T-helper 1 cell (primary cell): ENCODE measurements at places on chromosomes 2 and 18.

- no peak for DNase-seq
Measured at GRCh38 chr2:31541853-31542252, 38.9 kb downstream of the SRD5A2 start.

GRCh38 chr18:35071819-35072247 is 30.6 kb downstream of the MAPRE2 start:
- no peak for DNase-seq

DNA sequence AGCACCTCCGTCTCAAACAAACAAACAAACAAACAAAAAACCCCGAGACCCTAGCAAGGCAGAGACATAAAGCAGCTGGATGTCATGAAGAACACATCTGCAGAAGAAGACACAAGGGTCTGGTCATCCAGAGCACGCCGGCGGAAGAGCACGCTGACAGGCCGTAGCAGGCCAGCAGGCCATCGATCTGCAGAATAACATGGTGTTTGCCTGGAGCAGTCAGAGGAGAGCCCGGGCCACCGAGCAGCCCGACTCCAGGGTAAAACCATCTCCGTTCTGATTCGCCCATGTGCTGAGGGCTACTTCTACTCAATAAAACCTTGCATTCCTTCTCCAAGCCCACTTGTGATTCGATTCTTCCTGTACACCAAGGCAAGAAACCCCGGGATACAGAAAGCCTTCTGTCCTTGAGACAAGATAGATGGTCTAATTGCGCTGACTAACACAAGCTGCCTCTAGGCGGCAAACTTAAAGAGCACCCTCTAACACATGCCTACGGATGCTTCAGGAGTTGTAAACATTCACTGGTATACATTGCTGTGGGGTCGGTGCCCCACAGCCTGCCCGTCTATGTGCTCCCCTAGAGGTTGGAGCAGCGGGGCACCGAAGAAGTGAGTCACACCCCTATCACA is 549.8 kb upstream of the NRXN1 start:
- no peak for DNase-seq

DNA sequence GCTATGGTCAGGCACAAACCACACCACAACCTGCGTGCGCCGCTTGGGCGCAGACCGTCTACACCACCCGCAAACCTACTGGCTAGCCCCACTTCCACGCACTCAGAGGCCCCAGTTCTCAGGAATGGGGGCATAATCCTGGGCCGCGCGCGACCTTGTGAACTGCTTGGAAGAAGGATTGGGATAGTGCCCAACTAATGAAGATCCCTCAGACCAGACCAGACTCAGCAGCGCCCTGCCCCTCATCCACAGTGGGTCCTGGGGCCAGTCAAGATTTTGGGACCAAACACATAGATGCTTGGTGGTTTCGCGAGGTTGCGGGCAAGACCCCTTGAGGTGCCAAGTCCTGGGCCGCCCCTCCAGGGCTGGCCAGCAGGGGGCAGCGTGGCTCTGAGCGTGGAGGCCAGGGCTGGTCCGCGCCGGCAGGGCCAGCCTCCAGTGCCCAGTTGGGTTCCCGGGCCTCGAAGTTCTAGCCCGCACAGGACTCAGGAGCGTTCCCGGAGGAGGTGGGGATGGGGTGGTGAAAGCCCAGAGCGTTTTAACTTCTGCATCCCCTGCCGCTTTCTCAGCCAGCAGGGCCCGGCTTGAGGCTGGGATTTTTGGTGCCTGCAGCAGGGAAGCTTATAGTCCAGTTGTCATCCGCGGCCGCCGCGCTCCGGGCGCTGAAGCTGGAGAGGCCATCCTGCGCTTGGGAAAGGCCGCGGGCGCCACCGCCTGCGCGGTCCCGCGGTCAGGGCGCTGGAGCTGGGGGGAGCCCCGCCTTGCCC is 8.3 kb downstream of the OSR1 start:
- DNase-seq, result peak; percentile 45

DNA sequence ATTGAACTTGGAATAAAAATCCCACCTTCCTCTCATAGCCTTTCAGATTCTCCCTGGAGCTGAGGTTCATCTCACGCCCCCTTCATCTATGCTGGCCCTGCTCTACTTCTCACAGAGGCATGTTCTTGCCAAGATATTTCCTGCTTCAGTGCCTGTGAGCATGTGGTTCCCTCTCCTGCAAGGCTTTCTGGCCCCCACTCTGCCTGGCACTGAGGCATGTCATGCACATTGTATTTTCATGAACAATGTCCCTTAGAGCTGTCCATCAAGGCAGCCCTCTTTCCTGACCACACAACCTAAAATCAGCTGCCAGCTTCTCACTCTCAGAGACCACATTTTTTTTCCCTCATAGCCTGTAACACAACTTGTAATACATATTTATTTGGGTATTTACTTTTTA is 18.0 kb upstream of the HK2 start:
- no peak for DNase-seq

- DNase-seq, result no peak
Measured at GRCh38 chr2:171316755-171317337, 116.9 kb downstream of the METTL8 start.

DNA sequence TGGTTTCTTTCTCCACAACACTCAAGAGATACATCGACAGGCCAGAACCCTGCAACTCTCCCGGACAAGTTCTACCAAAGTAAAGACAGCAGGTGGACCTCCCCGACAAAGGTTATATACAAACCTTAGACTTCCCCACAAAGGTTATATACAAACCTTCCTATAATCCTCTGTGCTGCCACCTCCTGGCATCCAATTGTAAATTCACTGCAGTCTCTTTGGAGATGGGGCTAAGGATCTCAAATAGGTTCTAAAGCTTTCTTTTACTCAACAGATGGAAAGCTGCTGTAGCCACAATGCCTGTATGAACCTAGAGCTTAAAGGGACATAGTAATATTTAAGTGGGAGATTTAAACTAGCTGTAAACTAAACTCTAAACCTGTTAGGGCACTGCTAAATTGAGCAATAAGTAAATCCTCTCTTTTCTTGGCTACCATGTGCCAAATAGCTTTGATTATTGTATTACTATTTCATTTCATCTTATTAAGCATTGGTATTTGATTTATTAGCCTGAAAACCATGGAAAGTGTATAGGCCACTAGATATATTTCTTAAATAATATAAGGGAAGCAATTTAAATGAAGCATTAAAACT is 9.8 kb upstream of the MREG start:
- peak; percentile 49 for DNase-seq

DNA sequence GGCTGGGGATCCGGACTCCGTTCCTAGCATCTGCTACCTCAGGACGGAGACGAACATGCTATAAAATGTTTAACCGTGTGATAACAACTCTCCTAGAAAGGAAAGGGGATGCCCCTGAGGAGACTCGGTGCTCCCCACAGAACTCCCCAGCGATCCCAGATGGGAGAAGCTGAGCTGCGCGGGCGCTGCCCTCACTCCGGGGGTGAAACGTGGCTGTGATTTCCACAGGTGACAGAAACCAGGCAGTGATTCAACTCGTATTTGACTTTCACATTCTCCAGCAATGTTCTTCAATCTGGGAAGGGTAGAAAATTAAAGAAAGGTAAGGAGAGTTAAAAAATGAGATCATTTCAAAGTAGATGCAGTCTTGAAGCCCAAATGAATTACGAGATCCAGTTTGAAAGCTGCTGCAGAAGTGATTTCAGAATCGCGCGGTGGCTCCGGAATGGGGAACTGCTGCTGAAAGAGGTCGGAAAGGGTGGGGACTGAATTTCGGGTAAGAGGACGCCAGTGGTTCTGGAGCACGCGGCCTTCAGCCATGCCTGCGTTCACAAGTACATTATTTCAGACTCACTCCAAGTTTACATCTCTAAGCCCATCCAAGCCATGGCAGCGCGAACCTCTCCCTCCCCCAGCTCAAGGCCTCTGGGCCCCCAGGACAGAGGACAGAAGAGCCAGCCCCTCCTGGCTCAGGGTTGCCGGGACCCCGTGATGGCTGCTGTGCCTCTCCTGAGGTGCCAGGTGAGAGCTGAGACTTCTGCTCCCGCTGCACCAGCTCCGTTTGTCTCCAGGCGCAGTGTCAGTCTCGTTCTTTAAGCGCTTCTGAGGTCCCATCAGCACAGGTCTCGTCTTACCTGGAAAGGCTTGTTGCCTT is 39.5 kb downstream of the ADNP2 start:
- no peak for DNase-seq

DNA sequence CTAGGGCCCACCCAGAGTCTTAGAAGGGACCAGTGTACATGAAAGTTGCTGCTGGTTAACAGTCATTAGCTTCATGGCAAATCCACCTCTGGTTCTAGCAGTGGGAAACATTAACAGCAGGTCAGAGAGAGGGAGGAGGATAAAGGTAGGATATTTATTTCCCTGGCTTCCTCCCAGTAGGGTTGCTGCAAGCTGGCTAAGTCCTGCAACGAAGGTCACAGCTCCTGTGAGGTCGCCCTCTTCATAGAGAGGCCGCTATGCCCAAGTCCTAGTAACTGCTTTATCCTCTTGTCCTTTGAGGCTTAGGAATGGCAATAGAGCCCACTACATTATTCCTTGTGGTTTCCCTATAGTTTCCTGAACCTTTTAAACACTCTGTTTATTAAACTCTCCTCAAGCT is 84.0 kb upstream of the ACSL3 start:
- DNase-seq, result no peak

DNA sequence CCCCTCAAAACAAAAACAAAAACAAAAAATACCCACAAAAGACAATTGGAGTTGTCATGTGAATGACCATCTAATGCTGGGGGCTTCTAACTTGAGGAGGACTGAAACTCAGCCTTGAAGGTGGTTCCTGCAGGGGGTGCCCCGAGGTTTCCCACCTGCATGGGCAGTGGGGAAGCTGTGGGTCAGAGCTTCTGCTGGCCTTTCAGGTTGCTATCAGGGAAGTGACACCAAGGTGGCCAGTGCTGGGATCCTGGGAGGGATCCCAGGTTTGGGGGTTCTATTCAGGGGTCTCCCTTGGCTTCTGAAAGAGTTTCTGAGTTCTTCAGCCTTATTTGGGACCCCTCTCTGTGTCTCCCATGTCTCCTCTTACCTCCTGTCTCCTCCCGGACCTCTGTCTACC is 62.8 kb downstream of the LDLRAD4 start:
- no peak for DNase-seq

GRCh38 chr18:58668897-58669296 is 2.4 kb upstream of the MALT1 start:
- no peak for DNase-seq

GRCh38 chr2:127577208-127577475 is 41.7 kb downstream of the MYO7B start:
- DNase-seq, result no peak

GRCh38 chr2:142286618-142287017 is 155.8 kb upstream of the LRP1B start:
- DNase-seq, result no peak

DNA sequence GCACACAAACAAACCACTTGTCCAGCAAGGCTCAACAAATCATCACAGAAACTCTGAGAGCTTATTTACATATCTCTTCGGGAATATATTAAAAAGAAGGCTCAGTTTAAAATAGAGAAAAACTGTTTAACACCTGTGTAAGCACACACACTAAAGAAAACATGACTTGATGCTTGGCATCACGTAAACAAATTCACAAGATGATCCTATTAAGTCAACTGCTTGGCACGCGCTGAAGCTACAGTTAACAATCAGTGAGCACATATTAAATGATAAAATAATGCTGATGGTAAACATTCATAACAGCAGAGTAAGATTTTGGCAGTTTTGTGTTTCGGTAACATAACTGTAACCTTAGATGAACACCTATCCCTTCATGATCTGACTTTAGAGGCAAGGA is 4.3 kb upstream of the HES6 start:
- no peak for DNase-seq

DNA sequence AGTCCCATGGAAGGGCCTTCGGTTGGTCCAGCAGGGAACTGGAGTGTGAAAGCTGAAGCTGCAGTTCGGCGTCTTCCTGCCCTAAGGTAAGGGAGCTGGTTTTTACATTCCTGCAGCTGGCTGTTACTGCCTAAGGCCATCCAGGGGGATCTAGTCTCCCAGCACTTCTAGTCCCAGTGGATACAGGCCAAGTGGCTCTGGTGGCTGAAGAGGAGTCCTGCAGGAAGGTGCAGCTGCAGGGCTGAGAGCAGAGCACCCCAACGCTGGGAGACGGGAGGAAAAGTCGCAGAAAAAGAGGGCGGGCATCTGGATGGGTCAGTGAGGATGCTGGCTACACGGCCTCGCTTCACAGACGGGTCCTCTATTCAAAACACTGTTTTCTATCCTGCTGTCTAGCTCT is 225.0 kb upstream of the HS6ST1 start:
- DNase-seq, result no peak

DNA sequence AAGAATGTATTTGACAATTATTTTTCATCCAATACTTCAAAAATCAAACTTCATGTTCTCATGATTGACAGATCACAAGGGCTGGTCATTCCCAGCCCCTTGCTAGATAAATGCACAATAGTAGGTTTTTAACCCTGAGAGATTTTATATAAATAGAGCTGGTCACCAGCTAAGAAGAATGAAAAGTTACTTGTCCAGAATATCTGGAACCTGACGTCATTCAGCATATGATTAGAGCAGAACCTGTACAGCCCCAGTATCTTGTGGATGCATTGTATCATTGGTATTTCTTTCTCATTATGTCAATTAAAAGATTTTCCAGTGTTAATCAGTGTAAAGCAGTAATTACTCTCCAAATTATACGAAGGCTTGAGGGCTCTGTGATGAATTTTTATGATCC is 202.8 kb upstream of the RND3 start:
- no peak for DNase-seq

DNA sequence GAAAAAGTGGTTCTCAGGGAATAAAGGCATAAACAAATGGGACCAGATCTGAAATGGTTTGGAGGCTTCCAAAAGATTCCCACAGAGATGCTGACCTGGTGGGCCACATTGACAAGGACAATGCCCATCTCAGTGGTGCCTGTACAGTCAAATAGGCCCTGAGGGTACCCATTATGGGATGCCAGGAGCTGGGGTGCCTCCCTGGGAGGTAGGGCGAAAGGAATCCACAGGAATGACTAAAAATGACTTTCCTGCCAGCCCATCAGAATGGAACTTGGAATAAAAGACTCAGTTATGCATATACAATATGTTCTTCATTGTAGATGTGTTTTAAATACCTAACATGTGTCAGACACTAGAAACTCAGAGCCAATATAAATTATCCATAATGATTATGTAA is 248.5 kb downstream of the RNF144A start:
- no peak for DNase-seq

DNA sequence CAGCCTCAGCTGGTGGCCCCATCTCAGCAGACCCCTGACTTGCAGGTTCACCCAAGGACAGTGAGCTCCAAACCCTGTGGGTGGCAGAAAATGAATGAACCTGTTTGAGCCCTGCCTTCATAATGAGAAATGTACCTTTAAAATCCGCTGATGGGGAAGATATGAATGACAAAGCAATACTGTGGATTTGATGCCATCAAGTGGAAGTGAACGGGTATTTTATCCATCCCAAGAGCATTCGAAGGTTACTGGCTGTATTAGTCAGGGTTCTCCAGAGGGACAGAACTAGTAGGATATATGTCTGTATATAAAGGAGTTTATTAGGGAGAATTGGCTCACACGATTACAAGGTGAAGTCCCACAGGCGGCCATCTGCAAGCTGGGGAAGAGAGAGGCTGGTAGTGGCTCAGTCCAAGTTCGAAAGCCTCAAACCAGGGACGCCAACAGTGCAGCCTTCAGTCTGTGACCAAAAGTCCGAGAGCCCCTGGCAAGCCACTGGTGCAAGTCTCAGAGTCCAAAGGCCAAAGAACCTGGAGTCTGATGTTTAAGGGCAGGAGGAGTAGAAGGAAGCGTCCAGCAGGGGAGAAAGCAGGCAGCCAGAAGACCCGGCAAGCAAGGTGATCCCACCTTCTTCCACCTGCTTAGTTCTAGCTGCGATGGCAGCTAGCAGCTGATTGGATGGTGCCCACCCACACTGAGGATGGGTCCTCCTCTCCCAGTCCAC is 32.1 kb downstream of the TOGARAM2 start:
- no peak for DNase-seq

GRCh38 chr2:226325526-226325925 is 474.1 kb downstream of the IRS1 start:
- no peak for DNase-seq

- DNase-seq, result no peak
Measured at GRCh38 chr18:40365526-40365925, 1589.5 kb upstream of the PIK3C3 start.
